ENCODE measurements at places on chromosomes 3 and 15.
A peak's percentile ranks its signal among the peaks of the same experiment; 100 is the strongest.

DNA sequence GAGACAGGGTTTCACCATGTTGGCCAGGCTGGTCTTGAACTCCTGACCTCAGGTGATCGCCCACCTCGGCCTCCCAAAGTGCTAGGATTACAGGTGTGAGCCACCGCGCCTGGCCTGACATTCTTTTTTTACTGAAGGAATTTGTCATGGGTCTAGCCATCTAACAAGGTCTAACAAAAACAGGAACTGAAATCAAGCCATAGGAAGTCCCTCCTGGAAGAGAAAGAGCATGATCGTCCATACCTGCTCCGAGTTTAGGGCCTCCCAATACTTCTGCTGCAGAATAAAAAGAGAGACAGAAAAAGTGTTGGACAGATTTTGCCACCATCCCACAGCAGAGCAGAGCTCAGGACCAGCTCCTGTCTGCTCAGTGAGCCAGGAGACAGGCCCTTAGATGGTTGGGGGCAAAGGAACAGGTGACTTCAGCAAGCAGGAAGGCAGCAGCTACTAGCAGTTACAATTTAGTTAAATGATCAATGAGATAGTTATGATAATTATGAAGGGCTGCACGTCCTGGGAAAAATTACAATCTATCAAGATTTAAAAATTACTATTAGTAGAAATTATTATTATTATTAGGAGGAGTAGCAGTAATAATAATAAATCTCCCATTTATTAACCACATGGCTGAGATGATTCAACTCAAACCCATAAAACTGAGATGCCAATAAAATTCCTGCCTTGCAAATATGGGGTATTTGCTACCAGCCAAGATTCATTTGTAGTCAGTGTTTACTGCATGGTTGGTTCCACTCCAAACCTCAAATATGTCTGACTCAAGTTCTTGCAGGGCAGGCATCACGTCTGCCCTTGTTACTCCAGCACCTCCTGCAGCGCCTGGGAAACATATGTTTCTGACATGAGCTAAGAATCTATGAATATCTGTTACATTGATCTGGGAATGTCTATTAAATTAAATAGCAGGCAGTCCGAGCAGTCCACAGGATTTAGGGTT is 40.1 kb downstream of the TMEM44 start:
- DNase-seq = peak; percentile 97

GRCh38 chr3:39349080-39349479 is 19.6 kb downstream of the CCR8 start:
- no peak for DNase-seq

- DNase-seq = no peak
Measured at GRCh38 chr3:134611516-134611915, 39.3 kb downstream of the KY start.

DNA sequence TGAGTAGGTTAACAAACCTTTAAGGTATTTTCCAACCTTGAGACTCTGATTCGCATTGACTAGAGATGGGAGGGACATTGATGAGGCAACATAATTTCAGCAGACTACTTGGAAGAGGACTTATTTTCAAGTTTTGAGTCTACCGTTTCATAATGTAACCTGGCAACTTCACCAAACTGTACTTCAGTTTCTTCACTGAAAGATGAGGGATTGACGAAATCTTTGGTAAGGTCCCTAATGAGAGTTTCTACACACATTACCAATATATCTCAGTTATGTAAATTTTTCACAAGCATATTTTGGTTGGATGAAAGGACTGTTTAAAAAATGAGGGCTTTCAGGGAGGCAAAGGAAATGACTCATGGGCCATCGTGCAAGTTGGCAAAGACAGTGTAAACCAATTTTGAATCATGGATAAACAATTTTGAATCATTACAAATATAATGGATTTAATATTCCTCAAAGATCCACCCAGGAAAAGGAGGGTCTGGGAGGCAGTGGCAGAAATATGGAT is 28.7 kb upstream of the SEMA6D start:
- DNase-seq = peak; percentile 58

- DNase-seq = no peak
Measured at GRCh38 chr3:4736284-4736861, 242.9 kb upstream of the BHLHE40 start.

- DNase-seq = no peak
Measured at GRCh38 chr3:160312014-160312624, 86.9 kb downstream of the C3orf80 start.

DNA sequence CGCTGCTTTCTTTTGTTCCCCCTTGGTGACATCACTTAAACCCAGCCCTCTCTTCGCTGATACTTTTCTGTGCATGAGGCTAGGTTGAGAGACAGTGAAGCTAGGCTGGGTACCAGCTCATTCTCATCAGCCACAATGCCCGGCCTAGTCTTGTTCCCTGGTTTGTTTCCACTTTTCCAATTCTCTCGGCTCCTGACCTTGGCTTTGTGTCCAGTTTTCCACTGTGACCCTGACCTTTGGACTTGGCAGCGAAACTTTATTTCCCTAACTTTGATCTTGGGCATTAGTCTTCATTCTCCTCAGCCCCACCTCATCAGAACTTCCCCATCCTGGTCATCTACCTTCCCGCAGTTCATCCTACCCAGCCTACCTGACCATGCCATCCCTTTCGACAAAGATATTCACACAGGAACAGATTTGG is 908 bp upstream of the ADPGK start:
- no peak for DNase-seq

- DNase-seq = no peak
Measured at GRCh38 chr3:126478581-126479310, 3.1 kb upstream of the ZXDC start.

GRCh38 chr3:177109688-177110330 is 87.5 kb downstream of the TBL1XR1 start:
- DNase-seq = no peak

DNA sequence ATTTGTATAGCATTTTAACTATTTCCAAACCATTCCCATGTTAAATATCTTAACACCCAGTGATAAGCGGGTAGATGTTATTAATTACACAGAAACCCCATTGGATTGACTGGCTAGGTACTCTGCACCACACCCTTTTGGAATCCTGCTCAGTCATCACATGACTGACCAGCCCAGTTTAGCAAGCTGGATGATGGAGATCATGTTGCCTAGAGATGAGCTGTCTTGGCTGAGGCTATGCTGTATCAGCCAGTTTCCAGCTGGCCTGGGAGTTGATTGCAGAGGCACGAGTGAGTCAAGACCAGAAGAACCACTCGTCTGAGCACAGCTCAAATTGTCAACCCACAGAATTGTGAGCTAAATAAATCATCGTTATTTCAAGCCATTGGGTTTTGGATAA is 124.6 kb downstream of the ZNF621 start:
- DNase-seq = no peak

DNA sequence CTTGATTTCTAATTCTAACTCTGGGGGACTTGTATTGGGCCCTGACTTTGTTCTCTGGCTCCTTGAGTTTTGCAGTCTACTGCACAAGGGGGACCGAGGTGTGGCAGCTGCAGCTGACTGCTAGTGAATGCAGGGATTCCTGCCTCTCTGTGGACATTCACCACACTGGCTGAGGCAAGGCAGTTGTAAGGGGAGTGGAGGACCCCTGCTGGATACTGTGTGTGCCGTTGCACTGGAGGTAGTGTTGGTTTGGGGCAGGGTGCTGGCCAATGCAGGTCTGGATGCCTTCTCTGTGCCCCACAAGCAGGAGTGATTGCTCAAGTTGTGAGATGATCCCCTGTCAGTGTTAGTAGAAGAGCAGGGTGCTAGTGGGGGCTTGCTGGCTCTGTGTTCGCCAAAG is 626.1 kb downstream of the SQOR start:
- DNase-seq = no peak

DNA sequence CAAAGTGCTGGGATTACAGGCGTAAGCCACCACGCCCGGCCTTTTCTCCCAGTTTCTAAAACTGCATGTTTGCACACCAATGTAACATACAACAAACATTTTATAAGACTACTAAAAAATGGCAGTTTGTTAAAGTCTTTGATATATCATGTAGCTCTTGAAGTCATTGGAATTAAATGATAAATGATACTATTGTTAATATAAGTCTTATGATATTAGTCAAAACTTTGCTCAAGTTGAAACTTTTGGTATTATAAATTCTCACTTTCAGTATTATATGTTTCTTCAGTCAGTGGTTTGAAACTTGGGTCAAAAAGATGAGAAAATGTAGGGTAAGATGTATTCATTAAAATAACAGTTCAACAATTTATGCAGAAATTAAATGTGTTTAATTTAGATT is 117.6 kb upstream of the TBL1XR1 start:
- DNase-seq = no peak

DNA sequence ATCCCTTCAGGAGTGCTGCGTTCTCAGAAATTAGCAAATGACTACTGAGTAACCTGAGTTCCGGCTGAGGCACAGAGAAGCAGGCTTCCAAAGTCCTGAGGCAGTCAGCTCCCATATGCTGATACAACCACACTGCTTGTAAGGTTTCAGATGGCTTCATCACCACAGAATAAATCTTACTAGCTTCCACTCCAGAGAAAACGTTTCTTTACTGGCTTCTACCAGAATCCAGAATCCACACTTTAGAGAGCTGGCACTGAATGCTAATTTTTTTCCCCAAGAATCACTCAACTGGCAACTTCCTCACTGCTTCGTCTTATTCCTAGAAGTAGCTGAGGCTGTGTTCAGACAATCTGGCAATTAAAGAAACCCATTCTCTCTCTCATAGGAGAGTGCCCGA is 21.4 kb downstream of the TAMM41 start:
- no peak for DNase-seq

DNA sequence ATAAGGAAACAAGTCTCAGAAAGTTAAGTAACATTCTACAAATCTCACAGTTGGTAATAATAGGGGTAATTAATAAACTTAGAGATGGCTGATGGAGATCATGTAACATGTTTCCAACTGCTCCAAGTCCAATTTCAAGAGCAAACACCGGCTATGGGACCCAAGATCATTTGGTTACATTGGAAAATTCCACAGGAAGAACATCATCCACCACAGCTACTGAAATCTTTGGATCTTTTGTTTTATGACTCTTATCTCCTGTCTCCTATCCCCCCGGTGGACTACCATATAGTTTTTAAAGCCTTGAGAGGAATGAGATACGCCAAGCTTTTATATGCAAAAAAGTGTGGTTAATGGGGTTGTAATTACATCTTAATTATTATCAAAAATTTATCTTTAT is 216.1 kb downstream of the WNT5A start:
- no peak for DNase-seq

GRCh38 chr3:4466741-4467521 is at the start of gene SUMF1:
Gene SUMF1, minus strand, starts transcription at chr3:4467269. Its CDS starts 24 bp downstream, at chr3:4467245.
- DNase-seq = peak; percentile 93

- no peak for DNase-seq
Measured at GRCh38 chr3:88189361-88189810, 39.6 kb downstream of the C3orf38 start.

DNA sequence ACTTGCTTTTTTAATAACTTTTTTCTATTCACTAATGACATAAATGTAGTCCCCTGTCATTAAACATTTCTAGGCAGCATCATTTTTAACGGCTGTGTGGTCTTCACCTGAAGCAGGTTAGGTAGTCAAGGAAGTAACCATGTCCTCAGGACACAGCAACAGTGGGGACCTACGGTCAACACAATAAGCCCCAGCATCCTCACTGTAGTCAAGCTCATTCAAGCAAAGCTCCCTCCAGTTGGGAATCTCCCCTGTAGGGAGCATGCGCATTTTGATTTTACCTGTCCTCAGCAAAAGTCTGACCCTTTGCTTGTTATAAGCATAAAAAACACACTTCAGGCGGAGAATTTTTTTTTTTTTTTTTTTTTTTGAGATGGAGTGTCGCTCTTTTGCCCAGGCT is 151.4 kb downstream of the SHQ1 start:
- no peak for DNase-seq

- no peak for DNase-seq
Measured at GRCh38 chr15:65311760-65312159, 7.3 kb downstream of the RNU5B-1 start.

GRCh38 chr15:101213147-101213546 is 38.7 kb downstream of the CHSY1 start:
- DNase-seq = no peak

- DNase-seq = no peak
Measured at GRCh38 chr3:31581660-31582059, 48.9 kb downstream of the STT3B start.
